Keratinocyte (primary cell): ENCODE measurements at places on chromosomes 13 and 19. TPM values are rescaled to one million over a fixed set of nuclear protein-coding genes. Genes with fewer than 3 reads are reported as not detected.

The RAB11B gene
- 14.3 to 40.8 TPM (median 17.0 TPM) in 3 replicates for polyA plus RNA-seq

- no peak for DNase-seq
Measured at GRCh38 chr13:114311908-114312307, 2.4 kb upstream of the CHAMP1 start.

- DNase-seq = no peak
Measured at GRCh38 chr19:7612282-7613274, 16.8 kb downstream of the XAB2 start.

GRCh38 chr19:8391198-8392016 is 1.2 kb downstream of the RAB11B start:
- no peak for DNase-seq

DNA sequence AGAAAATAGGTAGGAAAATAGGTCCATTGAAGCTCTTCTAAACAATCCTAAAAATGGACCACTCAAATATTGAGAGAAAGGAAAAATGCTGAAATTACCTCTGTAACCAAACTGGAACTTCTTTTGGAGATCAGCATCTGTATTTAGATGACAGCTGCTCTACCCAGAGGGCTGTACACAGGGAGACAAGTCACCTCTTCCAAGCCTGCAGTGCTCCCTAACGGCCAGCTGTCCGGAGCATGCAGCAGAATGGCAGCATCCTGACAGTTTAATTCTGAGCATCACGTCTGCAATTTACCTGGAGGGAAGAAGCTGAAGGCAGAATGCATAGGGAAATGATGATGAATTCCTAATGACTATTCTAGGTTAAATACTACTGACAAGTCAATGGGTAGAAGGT is 62.8 kb upstream of the DIAPH3 start:
- no peak for DNase-seq

DNA sequence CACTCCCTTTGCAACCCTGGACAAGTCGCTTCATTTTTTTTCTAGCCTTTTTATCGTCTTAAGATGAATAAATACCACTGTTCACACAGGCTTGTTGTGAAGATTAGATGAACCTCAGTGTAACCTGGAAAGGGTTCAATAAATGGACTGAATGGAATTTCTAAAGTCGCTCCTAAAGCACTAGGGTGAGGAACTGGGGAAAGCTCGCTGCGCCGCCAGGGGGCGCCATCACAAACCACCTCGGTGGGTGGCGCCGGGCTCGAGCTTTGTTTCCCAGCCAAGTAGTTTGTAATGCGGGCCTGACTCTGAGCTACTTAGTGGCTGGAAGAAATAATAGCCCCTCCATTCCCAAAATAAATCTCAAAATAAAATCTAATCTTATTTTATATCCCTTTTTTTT is 2.2 kb upstream of the CEACAM6 start:
- no peak for DNase-seq

DNA sequence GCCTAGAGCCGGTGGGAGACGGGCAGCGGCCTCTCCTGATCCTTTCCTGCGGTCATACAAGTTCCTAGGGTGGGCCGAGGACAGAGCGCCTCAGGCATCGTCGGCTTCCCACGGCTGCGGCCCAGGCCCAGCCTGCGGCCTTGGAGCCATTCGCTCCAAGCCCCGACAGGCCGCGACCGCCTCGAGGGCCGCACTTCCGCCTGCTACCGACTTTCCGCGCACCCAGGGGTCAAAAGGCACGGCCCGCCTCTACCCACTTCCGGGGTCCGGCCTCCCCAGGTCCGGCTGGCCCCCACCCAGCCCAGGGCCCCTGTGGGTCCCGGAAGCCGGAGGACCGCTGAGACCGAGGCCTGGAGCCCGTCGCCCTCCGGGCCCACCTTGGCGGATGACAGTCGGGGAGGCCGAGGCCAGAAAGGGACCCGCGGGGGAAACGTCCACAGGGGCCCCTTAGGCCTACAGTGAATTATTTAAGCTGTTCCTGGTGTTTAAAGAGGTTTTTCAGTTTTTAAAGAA is 16.2 kb downstream of the ZIC2 start:
- DNase-seq = no peak

GRCh38 chr13:19586904-19587634 is 25.7 kb upstream of the TPTE2 start:
- no peak for DNase-seq

- DNase-seq = no peak
Measured at GRCh38 chr13:46613409-46614049, 60.6 kb downstream of the LRCH1 start.

DNA sequence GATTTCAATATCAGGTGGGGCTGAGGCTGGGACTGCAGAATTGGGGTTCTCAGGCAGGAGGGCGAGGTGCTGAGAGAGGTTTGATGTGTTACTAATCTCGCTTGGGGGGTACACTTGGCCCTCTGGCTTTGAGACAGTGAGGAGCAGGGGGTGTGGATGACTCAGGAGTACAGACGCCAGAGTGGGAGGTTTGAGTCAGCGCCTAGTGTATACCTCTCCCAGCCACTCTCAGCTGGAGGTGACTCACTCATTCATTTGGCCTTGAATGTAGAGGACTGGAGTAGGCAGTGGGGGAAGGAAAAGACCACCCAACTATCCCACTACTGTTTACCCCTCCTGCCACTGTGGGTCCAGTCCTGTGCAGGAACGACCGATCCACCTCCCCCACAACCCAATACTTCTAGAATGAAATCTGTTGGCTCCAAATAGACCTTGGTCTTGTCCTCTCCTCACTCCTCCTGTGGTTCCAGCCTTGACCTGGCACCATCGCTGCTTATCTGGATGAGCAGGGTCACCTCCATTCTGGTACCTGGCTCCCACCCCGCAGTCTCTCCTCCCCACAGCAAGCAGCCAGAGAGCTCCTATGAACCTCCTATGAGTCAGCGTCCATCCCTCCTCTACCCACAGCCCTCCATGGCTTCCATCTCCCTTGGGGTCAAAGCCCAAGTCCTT is 20.1 kb upstream of the ZNRF4 start:
- no peak for DNase-seq

The LRRC4B gene
- polyA plus RNA-seq = not detected in 3 replicates

DNA sequence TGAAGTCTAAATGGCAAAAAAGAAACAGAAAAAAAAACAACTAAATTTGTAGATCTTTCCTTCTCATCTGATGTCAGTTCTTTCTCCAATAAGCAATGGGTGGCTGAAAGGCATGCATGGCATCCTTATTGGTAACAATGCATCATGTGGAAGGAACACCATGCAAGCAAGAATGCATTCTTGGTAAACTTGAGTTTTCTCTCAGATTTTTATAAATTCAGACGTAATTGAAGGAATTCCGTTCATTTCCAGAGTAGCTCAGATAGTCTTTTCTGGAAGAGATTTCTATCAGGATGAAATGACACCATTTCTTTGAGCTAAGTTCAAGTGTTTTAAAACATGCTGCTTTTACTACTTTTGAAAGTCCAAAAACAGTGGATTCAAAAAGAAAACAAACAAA is 373.0 kb downstream of the COG6 start:
- no peak for DNase-seq

GRCh38 chr19:12331211-12331941 is 2.1 kb downstream of the ZNF563 start:
- no peak for DNase-seq

- DNase-seq = no peak
Measured at GRCh38 chr19:8135946-8136618, 13.3 kb downstream of the FBN3 start.

The KLF1 gene
- polyA plus RNA-seq = not detected in 3 replicates

The PEAK3 gene
- not detected in 3 replicates for polyA plus RNA-seq

DNA sequence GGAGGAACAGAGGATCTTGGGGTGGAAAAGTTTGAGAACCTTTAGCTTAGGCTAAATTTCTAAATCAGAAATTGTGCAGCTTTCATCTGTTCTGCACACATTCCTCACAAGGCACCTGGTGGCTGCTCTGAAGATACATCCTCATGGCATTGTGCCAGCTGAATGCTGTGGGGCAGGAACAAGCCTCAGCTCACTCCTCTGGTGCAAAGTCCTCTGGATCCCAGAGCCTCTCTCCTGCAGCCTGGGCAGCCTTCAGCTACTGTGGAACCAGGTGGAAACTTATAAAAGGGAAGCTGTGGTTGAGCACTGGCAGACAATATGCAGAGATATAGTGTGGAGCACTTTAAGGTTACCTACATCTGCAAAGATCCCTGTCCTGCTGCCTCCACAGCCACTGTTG is 72.3 kb downstream of the KCTD12 start:
- no peak for DNase-seq

The LRCH1 gene
- polyA plus RNA-seq = 9.6 to 16.2 TPM (median 11.1 TPM) in 3 replicates
